ENCODE measurements at places on chromosomes 6 and 20.

- DNase-seq = no peak
Observed at GRCh38 chr20:37870294-37870693, 32.6 kb upstream of the VSTM2L start.

- DNase-seq = no peak
Observed at GRCh38 chr6:14974792-14975470, 270.9 kb upstream of the JARID2 start.

DNA sequence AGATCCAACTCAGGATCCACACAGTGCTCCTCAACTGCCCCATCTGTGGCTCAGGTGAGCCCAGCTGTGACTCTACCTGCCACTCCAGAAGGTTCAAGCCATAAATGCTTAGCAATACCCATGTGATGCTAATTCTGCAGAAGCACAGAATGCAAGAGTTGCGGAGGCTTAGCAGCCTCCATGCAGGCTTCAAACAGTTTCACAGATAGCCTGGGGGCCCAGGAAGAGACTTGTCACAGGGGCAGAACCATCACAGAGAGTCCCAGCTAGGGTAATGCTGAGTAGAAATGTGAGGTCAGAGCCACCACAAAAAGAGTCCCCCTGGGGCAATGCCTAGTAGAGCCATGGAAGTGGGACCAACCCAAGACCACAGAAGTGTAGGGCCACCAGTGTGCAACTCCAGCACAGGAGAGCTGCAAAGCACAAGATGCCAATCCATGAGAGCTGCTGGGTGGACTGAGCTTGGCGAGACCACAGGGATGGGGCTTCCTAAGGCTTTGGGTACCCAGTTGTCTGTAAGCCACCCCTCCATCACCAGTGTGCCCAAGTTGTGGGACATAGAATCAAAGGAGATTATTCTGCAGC is 283.9 kb downstream of the UBE3D start:
- DNase-seq = no peak

GRCh38 chr6:72977114-72977513 is 248.2 kb downstream of the KHDC1L start:
- no peak for DNase-seq

GRCh38 chr6:122753000-122753687 is 26.4 kb upstream of the FABP7 start:
- DNase-seq = no peak

GRCh38 chr6:53598265-53598907 is 53.5 kb upstream of the GCLC start:
- DNase-seq = no peak

DNA sequence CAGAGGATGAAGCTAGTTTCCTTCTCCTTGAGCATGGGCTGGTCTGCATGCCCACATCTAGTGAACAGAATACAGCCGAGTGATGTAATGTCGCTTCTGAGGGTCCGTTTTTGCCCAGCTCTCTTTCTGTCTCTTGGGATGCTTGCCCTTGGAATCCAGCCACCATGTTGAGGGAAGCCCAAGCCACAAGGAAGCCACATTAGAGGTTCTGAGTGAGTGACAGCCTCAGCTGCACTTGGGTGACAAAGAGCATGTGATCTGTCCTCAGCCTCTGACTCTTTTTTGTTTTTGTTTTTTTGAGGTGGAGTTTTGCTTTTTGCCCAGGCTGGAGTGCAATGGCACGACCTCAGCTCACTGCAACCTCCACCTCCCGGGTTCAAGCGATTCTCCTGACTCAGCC is 100.6 kb upstream of the SALL4 start:
- DNase-seq = no peak

DNA sequence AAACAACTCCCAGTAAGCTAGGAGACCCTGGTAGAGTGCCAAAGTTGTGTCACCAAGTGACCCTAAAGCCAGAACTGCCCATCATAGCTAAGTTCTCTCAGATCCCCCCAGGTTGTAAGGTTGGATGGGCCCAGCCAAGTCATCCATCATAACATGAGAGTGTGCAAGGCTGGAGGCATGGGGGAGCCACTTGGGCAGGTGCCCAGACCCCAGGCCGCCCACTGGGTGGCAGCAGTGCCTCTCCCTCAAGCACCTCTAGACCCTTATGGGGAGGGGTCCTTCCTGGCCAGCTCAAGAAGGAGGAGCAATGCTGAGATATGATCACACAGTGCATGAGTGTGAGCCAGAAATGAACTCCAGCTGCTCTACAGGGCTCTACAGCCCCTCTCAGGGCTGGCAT is 154.5 kb downstream of the MYLK4 start:
- DNase-seq = no peak

DNA sequence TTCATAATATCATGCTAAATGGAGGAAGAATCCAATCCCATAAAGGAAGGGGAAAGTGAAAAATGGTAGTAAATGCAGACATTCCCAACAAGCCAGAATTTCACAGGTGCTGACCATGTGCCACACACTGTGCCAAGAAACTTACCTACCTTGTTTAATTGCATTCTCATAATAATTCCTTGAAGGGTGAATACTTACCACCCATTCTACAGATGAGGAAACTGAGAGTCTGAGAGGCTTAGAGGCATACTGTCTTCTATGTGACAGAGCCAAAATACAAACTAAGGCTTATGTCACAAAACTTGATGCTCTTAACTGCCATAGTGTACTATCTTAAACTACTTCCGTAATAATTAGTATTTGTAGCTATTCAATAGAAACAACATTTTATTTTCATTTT is 454.7 kb downstream of the UTRN start:
- no peak for DNase-seq

DNA sequence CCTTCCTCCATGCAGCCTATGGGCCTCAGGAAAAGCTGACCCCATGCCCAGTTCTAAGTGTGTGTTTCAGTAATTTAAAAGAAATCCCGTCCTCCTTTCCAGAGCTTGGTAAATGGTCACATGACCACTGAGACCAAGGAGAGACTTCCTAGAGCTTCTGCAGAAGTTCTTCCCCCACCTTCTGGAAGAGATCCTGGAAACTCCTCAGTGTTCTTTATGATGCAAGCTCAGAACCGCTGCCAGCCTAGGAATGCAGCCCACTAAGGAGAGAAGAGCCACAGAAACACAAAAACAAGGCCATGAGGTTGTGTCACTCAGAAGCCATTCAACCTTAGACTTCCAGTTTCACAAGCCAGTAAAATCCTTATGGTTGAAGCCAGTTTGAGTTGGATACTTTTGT is 348.4 kb downstream of the TPBG start:
- DNase-seq = no peak

Measured in stimulated activated CD4-positive, alpha-beta T cell treated with anti-CD3 and anti-CD28 coated beads, Interleukin-15, amount 100 ng/mL, for 48 hours (primary cell).